Hypothalamus (tissue), 51 donors: ENCODE measurements at places on chromosomes 4 and X.

GRCh38 chrX:131923614-131924250 lies 99.4 kb upstream of the STK26 start:
- DNase-seq = no peak

DNA sequence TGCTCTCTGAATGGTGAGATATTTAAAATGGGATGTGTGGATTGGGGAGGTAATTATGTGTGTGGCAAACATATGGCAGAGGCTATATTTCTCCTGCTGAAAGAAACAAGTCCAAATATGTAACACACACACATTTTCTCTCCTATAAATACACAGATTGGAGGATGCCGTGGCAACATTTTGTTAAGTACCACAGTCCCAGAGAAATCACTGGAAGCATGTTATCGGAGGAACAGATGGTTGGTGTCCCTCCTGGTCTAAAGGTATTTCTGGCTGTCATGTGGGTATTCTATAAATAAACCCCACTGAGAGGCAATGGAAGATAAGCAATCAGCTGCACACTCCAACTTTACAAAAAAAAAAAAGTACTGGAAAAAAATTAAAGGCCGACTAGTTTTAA lies 528.3 kb upstream of the BOD1L1 start:
- no peak for DNase-seq

DNA sequence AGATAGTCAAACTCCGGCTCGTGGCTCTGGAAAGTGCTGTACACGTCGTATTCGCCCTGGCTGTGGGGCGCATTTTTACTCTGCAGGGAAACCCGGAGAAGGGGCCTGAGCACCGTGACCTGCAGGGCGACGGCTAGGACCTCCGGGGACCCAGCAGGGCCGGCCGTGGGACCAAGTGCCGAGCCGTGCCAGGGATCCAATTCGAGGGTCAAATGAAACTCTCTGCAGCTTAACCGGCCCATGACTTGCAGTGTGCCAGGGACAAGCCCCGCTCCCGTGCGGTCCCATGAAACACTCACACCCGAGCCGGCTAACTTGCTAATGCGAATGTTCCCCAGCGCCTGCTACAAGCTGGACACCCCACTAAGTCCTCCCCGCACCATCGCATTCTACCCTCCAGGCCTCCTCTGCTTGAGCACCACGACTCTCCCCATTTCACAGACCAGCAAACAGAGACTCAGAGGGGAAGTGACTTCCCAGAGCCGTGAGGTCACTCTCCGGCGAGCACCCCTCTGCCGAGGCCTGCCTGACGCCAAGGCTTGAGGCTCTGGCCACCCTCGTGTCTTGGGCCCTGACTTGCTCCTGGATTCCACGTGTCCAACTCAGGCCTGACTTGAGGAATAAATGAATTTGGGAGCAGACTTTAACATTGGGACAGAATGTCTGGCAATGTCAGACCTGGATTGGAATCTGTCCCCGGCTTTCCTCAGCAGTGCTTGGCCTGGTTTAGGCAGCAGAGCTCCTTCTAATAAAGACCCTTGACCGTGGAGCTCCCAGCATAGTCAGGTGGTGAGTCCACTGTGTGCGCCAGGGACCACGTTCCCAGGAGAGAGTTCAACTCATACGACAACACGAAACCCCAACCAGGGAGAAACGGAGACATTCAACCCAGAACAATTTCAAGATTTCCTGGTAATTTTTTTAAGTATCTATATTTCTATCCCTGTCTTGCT lies 93.6 kb downstream of the PPP2R2C start:
- no peak for DNase-seq

- DNase-seq = no peak
Measured at GRCh38 chr4:58962424-58962823, 1852.2 kb upstream of the IGFBP7 start.

GRCh38 chr4:2591189-2591588 lies 54.7 kb downstream of the FAM193A start:
- no peak for DNase-seq

DNA sequence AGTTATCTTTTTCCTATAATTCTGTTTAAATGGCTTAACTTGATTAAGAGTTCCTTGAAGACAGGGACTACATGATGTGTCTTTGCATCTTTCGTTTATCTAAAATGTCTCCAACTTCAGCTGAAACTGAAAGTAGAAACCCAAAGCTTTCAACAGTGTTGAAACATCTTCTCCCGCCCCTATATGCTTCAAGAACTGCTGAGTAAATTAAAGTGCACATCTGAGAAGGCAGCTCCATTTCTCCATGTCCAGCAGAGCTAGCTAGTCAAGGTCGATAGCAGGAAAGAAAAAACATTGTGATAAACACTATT lies 185.7 kb upstream of the TBL1X start:
- DNase-seq = no peak

GRCh38 chr4:116215622-116216021 lies 869.8 kb downstream of the TRAM1L1 start:
- no peak for DNase-seq

DNA sequence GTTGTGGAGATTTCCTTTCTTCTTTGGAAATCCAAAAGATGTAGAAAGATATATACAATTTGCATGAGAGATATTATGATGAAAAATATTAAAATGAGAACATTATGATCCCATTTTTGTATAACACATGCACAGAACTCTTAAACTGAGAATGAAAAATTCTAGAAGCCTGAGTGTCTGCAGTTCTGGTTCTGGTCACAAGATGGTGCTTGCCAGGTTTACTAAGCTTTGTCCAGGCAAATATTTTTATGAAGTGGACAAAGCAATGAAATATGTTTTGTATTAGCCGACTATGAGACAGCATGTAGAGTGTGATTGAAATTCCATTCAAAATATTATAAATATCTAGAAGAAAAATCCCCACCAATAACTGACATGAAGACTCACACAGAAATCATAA lies 2.2 kb downstream of the PWWP3B start:
- no peak for DNase-seq

- no peak for DNase-seq
Measured at GRCh38 chrX:120357186-120357585, 4.7 kb upstream of the ATP1B4 start.

DNA sequence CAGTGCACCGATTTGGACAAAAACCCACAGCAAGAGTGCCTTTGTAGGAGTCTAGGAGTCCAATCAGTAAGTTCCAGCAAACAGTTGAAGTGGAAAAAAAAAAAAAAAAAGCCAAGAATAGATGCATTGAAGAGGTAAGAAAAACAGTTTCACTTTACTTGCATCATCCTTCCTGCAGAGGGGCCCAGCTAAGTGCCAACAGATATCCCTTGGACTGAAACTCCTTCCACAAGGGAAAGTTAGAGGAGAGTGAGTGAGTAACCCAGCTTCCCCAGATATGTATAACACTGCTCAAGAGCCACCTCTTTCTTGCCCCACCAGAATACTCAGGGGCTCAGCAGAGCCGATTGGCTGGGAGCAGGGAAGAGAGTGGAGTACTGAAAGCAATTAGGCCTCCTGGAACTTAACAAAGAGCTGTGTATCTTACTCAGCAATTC lies 617.7 kb upstream of the SMIM31 start:
- no peak for DNase-seq

DNA sequence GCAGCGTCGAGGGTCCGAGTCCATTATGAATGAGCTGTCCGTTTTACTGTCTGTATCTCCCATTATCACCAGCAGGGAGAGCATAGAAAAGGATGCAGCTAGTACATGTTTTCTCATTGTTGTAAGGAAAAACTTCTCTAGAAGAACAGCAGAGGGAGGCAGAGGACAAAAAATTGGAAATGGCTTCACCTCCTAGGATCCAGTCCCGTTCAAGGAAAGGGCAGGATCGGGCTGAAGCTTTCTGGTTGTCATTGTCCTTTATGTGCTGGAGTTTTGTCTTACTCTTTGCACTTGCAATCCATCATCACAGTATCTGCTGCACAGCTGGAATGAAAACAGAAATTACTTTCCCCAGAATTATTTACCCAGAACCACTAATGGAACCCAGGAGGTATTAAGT lies 14.7 kb downstream of the NDP start:
- DNase-seq = no peak

GRCh38 chr4:113582737-113583136 lies 178.8 kb downstream of the CAMK2D start:
- no peak for DNase-seq

GRCh38 chrX:145687146-145687545 lies 130.5 kb upstream of the SLITRK2 start:
- DNase-seq = no peak

- no peak for DNase-seq
Measured at GRCh38 chr4:86653237-86653865, 59.2 kb downstream of the PTPN13 start.

- DNase-seq = no peak
Measured at GRCh38 chr4:185358959-185359358, 36.8 kb downstream of the LRP2BP start.

DNA sequence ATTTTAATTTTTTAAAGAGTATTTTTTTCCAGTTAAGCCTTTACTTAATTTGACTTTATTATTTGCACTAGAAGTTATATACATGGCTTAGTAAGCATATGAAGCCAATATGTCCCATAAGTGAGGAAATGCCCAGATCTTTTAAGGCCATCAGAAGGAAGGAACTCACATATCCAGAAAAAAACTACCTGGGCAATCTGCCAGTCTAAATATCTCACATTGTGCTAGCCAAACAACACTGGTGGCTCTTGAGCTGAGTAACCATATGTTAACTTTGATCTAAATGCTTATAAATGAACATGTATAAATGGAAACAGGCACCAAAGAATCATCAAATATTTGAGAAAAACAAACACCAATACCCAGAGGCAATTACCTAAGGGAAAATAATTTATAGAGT lies 138.6 kb upstream of the APOOL start:
- DNase-seq = no peak

- no peak for DNase-seq
Measured at GRCh38 chr4:46977245-46977644, 16.1 kb downstream of the GABRA4 start.

- no peak for DNase-seq
Measured at GRCh38 chr4:127856196-127856812, 24.4 kb upstream of the PLK4 start.

DNA sequence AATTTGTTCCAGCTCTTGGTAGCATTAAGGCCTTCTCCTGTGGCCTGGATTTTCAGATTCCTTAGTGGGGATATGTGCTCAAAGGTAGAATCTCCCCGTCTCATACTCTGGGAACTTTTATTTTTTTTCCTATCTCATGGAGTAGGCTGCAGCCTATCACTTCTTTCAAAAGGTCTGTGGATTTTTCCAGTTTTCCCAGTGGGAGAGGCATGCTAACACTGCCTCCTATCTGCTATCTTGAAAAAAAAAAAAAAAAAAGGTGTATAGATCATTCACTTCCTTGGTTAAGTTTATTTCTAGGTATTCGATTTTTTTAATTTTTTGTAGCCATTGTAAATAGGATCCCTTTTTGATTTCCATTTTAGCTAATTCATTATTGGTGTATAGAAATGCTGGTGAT lies 67.1 kb downstream of the IL15 start:
- no peak for DNase-seq

DNA sequence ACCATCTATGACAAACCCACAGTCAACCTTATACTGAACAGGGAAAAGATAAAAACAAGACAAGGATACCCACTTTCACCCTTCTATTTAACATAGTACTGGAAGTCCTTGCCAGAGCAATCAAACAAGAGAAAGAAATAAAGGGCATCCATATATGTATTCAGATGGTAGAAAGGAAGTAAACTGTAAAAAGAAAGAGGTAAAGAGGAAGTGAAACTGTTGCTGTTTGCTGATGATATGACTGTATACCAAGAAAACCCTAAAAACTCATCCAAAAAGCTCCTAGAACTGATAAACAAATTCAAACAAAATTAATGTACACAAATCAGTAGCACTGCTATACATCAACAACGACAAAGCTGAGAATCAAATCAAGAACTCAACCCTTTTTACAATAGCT lies 538.7 kb upstream of the PABPC4L start:
- DNase-seq = no peak

DNA sequence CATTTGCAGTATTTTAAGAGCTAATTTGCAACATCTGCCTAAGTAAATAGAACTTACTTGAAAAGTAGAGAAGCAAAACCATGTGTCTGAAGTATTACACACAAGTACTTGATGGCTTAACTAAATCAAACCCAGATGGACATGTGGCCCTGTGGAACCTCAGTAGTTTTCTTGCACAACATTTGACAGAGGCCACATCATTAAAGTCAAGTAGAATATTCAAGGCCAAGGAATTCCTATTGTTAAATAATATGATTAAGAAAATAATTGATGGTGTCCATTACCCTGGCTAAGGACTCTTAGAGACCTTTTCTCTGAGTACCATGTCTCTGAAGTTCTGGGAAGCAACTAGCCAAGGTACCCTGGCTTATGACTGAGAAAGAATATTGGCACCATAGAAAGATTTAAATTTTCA lies 135.4 kb upstream of the OTUD4 start:
- DNase-seq = no peak

DNA sequence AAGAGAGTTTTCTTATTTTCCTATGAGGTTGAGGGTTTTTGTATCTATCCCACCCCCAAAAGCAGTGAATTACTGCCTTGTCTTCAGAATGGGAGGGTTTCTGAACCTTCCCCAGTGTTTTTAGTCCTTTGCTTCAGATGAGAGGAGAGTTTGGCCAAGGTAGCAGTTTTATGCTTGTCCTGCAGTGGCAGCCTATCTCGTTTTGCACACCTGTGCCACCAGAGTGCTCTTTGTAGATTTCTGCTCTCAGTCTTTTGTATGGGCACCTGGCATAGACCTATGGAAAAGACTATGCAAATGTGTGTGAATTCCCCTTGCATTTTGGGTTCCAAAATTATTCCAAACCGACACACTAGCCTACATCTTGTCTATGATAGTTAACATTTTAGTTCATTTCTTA lies 5.8 kb downstream of the TBC1D19 start:
- no peak for DNase-seq
